ENCODE measurements at places on chromosomes 3 and 15. TPM values are rescaled to one million over a fixed set of nuclear protein-coding genes. Genes with fewer than 3 reads are reported as not detected.

TP63 gene
- not detected for total RNA-seq

ROPN1 gene
- total RNA-seq = not detected

ZNF35 gene
- 13.7 TPM for total RNA-seq

CCK gene
- not detected for total RNA-seq

CD200 gene
- total RNA-seq = 49.4 TPM

PCOLCE2 gene
- total RNA-seq = 18.3 TPM

PTH1R gene
- total RNA-seq = 35.2 TPM

ABHD17C gene
- total RNA-seq = 9.8 TPM

HEG1 gene
- 21.1 TPM for total RNA-seq

GRAMD1C gene
- 1.0 TPM for total RNA-seq

PPP1R14D gene
- total RNA-seq = not detected

MYEF2 gene
- 15.0 TPM for total RNA-seq

VIPR1 gene
- total RNA-seq = 2.2 TPM

HHLA2 gene
- total RNA-seq = not detected

ARHGEF26 gene
- 6.0 TPM for total RNA-seq

SPSB4 gene
- total RNA-seq = 35.1 TPM

GOLGA8G gene
- total RNA-seq = not detected

SHC4 gene
- total RNA-seq = 1.1 TPM
